ENCODE measurements at places on chromosomes 2 and 18.

GRCh38 chr2:97675430-97676113 lies 6.1 kb downstream of the C2orf92 start:
- DNase-seq, result no peak

DNA sequence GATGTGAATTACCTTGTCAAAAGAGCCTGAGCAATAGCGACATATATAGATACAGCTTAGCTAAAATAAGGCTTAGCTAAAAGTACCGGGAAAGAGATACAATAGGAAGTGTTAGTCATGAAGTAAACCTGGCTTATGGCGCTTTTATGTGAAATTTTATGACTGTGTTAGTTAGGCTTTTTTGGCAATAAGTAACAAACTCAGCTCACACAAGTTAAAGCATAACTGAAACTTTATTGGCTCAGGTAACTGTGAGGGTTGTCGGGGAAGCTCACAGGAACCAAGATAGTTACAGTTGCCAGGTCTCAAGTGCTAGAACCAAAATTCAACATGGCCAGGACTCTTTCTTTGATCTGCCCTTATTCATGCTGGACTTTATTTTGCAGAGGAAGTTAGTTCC lies 925.0 kb upstream of the GYPC start:
- DNase-seq, result no peak

- no peak for DNase-seq
Measured at GRCh38 chr2:212027681-212028628, 510.6 kb downstream of the ERBB4 start.

GRCh38 chr2:142893241-142893640 lies 15.8 kb downstream of the KYNU start:
- no peak for DNase-seq

- no peak for DNase-seq
Measured at GRCh38 chr18:50142441-50143120, 52.4 kb downstream of the MYO5B start.

GRCh38 chr18:79590191-79591031 lies 89.2 kb upstream of the CTDP1 start:
- DNase-seq, result no peak
